ENCODE measurements at places on chromosomes 1 and 21. TPM values are rescaled to one million over a fixed set of nuclear protein-coding genes. Genes with fewer than 3 reads are reported as not detected.

Gene MFAP2
- total RNA-seq: not detected

Gene KMO
- not detected for total RNA-seq

Gene C1orf115
- 0.73 TPM for total RNA-seq

Gene PLA2G2C
- 0.44 TPM for total RNA-seq

Gene STYXL2
- total RNA-seq: not detected

Gene COL8A2
- not detected for total RNA-seq

Gene SEMA4A
- total RNA-seq: 75.1 TPM

Gene SPATA6
- 1.9 TPM for total RNA-seq

Gene ZYG11A
- total RNA-seq: 0.24 TPM

Gene MAD2L2
- total RNA-seq: 88.5 TPM

Gene TMEM125
- not detected for total RNA-seq

Gene ACTRT2
- not detected for total RNA-seq

Gene BRINP2
- not detected for total RNA-seq

Gene PTGS2
- 2.8 TPM for total RNA-seq

Gene ST6GALNAC3
- 0.41 TPM for total RNA-seq

Gene DCDC2B
- not detected for total RNA-seq

Gene TNFRSF25
- total RNA-seq: 90.0 TPM

Gene SEC16B
- total RNA-seq: not detected

Gene CRP
- not detected for total RNA-seq

Gene FCAMR
- not detected for total RNA-seq

Gene CYP2J2
- 0.68 TPM for total RNA-seq

Gene HUNK
- total RNA-seq: 0.10 TPM

Gene SOD1
- 280 TPM for total RNA-seq

Gene CFHR3
- total RNA-seq: not detected

Gene KLHL17
- total RNA-seq: 30.6 TPM

Gene AK5
- total RNA-seq: 1.6 TPM

Gene LCE2A
- total RNA-seq: not detected

Gene C1orf185
- total RNA-seq: not detected

Gene MEX3A
- total RNA-seq: 0.51 TPM

Gene SRSF11
- total RNA-seq: 164 TPM

Gene GBP3
- total RNA-seq: 4.5 TPM

Gene INSRR
- total RNA-seq: 0.05 TPM

Measured in activated CD4-positive, alpha-beta memory T cell treated with anti-CD3 and anti-CD28 coated beads for 36 hours (primary cell).